ENCODE measurements at places on chromosomes 5 and 9. TPM values are rescaled to one million over a fixed set of nuclear protein-coding genes. Genes with fewer than 3 reads are reported as not detected.

DNA sequence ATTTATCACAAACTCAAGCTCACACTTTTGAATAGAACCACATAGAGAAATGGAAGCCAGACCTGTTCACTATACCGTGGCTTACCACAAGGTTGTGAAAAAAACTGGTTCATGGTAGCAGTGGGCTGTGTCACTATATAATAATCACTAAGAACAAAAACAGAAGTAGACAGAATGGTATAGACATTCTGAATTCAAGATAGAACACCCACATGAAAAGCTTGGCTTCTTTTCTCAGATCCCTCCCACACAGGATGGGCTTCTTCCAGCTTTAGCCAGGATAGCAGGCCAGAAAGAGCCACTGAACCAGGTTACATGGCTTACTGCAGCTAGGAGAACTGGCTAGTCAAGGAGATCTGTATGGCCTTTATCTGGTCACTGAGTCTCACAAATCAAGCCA lies 6.1 kb upstream of the NRG2 start:
- H3K27me3 ChIP-seq, result peaks cover 55% of the 10 kb centered on the region
- no peak overlapping the region for H3K27ac ChIP-seq
- no peak overlapping the region for H3K4me3 ChIP-seq
- no peaks in the 10 kb centered on the region for H3K36me3 ChIP-seq

GRCh38 chr9:76704593-76705204 lies 59.5 kb upstream of the PCA3 start:
- no peaks in the 10 kb centered on the region for H3K36me3 ChIP-seq
- no peak for DNase-seq
- H3K4me3 ChIP-seq, result no peak overlapping the region
- H3K27ac ChIP-seq, result no peak overlapping the region
- H3K27me3 ChIP-seq, result peaks cover 58% of the 10 kb centered on the region
- H3K4me1 ChIP-seq, result peaks cover 6% of the 10 kb centered on the region

OMD gene
- 31.1 TPM for total RNA-seq

DNA sequence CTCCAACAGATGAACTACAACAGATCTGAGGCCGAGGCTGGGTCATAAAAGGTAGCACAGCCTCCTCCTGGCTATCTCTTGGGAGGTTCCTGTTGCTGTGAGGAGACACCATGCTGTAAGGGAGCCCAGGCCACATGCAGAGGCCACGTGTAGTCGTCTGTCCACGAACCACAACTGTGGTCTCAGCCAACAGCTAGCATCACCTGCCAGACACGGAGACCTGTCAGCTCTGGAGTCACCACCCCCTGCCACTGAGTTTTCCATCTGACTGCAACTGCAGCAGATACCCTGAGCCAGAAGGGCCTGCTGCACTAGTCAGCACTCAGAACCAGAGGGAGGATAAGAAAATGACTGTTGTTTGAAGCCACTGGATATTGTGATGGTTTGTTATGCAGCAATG lies 12.7 kb upstream of the GOLM1 start:
- no peaks in the 10 kb centered on the region for H3K4me1 ChIP-seq
- H3K36me3 ChIP-seq, result peaks cover 2% of the 10 kb centered on the region
- peaks cover 9% of the 10 kb centered on the region for H3K27me3 ChIP-seq
- H3K4me3 ChIP-seq, result no peak overlapping the region
- no peak for DNase-seq

DNA sequence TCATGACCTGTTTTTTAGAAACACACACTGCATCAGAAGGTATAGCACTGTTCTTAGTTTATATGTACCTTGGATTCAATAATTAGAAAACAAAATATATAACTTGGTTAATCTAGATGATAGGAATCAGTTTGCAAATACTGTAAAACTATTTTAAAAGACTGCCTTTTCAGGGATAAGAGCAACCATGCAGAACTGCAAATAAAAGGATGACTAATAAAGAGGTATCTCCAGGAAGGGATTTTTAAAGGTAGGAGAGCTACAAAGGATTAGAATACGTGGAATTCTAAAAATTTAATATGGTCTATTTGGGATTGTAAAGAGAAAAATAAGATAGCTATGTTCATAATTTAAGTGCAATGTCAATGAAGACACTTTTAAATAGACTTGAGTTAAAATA lies 9.4 kb downstream of the GABRA1 start:
- no peaks in the 10 kb centered on the region for H3K27me3 ChIP-seq
- no peaks in the 10 kb centered on the region for H3K4me1 ChIP-seq
- H3K36me3 ChIP-seq, result no peaks in the 10 kb centered on the region
